ENCODE measurements at places on chromosomes 2 and 18.
A peak's percentile ranks its signal among the peaks of the same experiment; 100 is the strongest.

DNA sequence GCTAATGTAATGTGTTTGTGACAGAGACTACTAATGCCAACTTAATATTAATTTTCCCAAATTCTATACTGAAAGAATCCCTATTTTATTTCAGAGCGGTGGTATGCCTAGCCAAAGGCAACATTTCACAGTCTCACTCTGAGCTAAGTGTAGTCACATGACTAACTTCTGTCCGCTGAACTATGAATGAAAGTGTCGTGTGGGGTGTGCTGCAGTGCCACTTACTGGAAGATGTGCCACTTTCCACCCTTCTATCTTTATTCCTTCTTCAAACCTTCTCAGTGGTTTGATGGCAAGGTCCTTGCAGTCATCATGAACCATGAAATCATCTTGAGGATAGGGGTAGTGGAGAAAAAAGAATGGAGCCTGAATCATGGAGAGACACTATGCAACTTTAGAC, 47.3 kb upstream of the C1D start:
- no peak for DNase-seq

- no peak for DNase-seq
Measured at GRCh38 chr2:80942766-80943165, 638.2 kb upstream of the LRRTM1 start.

- no peak for DNase-seq
Measured at GRCh38 chr2:42340045-42340937, 20.7 kb downstream of the COX7A2L start.

- DNase-seq = no peak
Measured at GRCh38 chr2:150605664-150606063, 118.2 kb upstream of the RND3 start.

DNA sequence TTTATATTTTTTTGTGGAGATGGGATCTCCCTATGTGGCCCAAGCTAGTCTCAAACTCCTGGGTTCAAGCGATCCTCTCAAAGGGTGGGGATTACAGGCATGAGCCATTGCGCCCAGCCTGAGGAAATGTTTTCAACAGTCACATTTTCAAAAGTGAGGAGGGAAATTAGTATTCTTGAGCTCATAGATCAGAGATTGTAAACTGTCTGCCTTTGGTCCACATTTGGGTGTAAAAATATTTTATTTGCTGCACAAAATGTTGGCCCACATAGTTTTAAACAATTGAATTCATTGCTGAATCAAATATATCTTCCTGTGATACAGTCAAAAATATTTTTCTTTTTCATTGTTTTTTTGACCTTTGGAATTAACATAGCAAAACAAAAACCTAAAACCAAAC, 48.6 kb downstream of the NOP58 start:
- no peak for DNase-seq

GRCh38 chr2:162123806-162124758, 28.0 kb downstream of the GCG start:
- DNase-seq = peak; percentile 28

GRCh38 chr18:44681076-44681970, 635 bp downstream of the SETBP1 start:
- DNase-seq = no peak

DNA sequence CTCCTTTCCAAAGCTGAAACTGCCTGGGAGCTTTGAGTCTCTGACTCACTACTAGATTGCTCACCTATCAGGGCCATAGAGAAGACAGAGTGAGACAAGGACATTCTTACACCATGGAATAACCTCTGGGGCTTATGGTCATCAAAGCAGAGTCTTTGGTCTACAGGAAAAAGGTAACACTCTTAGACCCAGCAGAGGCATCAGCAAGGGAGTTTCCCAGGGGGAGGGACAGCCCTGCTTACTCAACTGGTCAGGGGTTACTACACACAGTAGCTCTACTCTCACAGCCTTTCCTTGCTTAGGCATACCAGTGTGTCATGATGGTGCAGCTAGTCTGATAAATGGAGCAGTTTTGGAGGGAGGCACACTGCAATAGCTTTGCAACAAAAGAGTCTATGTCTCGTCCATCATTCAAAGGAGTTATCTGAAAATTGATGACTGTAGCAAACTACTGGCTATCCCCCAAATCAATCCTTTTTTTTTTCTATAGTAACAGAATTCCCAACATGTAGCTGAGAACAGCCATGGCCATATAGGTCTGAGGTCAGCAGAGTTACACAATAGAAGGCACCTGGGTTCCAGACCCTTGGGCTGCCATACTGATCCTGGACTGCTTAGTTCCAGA, 22.4 kb upstream of the CD28 start:
- no peak for DNase-seq
